Lung (tissue), 17 donors: ENCODE measurements at places on chromosomes 5 and 9.

GRCh38 chr5:112353678-112354077, 65.4 kb downstream of the EPB41L4A start:
- no peak for DNase-seq

- peak; percentile 70 for DNase-seq
Measured at GRCh38 chr5:150241298-150242160, 48.0 kb downstream of the CAMK2A start.

DNA sequence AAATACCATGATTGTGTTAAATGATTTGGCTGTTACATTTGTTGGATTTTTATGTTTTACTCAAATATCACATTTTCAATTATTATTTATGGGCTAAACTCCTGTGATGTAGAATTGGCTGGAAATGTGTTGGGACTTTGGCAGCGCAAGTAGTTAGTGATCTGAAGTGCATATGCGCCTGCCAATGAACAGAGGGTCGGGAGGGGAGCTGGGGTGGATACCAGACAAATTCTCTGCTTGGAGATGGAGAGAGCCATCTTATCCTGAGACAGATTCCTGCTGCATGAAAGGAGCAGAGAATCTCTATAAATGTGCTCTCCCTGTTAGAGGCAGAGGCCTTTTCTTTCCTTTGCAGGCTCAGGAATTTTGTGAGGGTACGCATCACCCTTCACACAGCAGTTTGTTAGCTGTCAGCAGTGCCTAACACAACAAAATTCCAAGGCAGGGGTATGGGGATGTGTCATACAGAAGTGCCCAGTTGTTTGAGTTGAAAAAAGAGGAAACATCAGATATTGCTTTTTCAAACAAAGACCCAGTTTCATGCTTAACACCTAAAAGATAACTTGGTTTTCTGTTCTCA, 489.1 kb downstream of the CSNK1G3 start:
- peak; percentile 20 for DNase-seq

- no peak for DNase-seq
Measured at GRCh38 chr5:84673785-84674184, 289.1 kb upstream of the EDIL3 start.

DNA sequence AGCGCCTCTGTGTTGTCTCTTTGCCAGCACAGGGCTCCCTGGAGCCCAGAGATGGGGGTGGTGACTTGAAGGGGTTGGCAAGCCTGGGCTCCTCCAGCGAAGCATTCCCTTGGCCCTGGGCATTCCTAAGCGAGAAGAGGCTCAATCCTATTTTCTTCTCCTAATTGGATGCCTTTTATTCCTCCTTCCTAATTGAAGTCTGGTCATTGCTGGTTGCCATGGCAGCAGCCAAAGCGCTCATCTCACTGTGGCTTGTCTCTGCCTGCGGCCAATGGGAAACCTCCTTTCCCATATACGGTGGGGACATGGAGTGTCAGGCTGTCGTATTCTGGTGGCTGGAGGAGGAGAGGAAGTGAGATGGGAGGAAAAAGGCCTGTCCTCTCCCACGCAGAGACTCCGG, 52.3 kb upstream of the RARS1 start:
- DNase-seq: peak; percentile 24

DNA sequence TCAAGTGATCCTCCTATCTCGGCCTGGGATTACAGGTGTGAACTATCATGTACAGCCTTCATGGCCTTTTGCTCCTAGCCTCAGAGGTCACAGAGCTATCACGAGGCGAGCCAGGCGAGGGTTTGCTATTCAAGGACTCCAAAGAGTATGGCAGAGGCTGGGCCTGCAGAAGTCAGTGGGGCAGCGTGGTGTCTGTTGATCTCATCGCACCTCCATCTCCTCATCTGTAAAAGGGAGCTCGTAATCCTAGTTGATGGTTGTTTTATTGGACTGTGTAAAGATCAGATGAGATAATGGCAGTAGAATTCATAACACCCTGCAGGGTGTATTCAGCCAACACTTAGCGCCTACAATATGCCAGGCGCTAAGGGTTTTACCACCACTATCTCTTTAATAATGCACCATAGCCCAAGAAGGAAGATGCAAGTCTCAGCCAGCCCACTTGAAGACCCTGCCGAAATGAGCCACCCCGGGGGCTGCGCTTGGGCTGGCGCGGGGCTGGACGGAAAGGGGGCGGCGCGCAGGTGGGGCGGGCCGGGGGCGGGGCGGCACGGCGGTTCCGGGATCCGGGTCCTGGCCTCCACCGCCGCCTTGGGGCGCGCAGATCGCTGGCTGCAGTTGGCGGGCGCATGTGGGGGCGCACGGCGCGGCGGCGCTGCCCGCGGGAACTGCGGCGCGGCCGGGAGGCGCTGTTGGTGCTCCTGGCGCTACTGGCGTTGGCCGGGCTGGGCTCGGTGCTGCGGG, at the start of gene GALNT12:
TSS of gene GALNT12 (plus strand) at position 601 of the 744 bp plus-strand sequence. CDS start at position 630, 29 bp downstream.
- DNase-seq: no peak

DNA sequence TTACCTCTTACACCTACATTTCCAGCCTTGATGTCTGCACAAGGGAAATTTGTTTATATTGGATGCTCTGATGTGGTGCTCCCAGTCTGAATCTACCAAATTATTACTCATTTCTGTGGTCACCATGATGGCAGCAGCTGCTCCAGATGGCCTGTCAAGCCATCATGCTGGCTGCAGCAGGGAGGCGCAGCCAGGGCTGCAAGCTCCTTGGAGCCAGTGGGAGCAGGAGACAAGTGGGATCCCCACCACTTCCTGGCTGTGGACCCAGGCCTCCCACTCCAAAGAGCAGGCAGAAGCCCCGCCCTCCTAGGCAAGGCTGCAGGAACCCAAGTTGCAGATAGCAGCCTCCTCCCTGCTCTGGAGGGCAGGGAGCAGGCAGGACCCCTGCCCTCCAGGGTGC, 241.1 kb upstream of the ATP10B start:
- no peak for DNase-seq

GRCh38 chr5:130568791-130569190, 596.3 kb downstream of the HINT1 start:
- DNase-seq: no peak

- peak; percentile 30 for DNase-seq
Measured at GRCh38 chr5:96734871-96735325, 72.7 kb downstream of the CAST start.

DNA sequence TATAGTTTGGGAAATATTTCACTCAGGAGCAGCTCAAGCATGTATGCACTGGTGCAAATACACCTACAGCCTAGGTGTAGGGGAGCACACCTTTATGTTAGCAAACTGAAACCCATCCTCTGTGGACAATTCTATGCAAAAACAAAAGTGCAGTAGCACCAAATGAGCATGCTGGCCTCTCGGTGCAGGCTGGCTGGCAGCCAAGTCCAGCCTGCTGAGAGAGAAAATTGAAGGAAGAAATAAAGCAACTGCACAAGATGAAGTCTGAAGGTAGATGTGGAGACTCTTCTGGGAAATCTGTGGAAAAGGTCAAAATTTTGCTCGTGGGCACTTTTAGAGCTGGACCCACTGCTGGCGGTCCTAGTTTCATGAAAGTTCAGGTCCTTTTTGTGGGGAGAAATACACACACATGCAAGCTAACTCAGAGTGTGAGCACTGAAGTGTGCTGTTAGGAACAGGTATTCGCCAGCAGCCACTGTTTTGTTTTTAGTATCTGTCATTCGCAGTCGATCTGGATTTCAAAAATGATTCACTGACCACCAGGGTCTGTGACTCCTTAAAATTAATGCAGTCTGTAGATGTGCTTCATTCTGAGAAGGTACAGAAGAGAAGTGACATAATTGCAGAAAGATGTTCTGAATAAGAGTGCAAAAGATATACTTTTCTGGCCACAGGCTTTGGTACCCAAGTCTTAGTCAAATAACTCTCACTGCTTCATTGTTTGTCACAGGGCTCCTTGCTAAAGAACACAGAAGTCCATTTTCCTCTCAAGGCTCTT, 281.7 kb downstream of the PARP8 start:
- DNase-seq: peak; percentile 45

DNA sequence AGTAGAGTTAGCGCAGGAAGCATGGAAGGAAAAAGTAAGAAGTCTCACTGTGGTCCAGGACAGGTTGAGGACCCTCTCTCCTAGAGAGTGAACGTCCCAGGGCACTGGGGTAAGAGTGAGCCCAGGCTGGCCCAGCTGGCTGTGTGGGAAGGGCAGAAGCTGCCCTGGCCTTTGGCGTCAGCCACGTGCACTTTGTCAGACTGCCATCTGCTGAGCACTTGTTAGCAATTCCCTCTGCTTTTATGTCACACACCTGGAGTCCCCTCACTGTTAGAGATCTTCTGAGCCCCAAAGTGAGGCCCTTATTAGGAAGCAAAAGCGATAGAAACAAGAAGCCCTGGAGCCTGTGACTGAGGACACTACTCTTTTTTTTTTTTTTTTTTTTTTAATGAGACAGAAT, 79.1 kb downstream of the UGCG start:
- no peak for DNase-seq

- DNase-seq: no peak
Measured at GRCh38 chr5:34008802-34009201, 952 bp upstream of the AMACR start.

DNA sequence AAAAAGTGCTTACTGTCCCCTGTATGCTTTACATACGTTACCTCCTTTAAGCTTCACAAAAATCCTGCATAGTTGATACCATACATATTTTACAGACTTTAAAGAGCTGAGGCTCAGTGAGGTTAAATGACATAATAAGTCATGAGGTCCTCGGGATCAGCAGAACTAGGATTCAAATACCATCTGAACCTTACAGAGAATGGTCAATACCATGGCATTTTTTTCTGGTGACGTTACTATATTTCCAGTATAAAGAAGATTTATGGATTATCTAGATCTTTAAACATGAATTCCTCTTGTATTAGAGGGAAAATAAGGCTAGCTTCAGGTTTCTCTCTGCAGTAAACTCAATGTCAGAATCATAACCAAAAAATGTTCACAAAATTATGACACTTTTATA, 153.7 kb upstream of the GPR151 start:
- no peak for DNase-seq

DNA sequence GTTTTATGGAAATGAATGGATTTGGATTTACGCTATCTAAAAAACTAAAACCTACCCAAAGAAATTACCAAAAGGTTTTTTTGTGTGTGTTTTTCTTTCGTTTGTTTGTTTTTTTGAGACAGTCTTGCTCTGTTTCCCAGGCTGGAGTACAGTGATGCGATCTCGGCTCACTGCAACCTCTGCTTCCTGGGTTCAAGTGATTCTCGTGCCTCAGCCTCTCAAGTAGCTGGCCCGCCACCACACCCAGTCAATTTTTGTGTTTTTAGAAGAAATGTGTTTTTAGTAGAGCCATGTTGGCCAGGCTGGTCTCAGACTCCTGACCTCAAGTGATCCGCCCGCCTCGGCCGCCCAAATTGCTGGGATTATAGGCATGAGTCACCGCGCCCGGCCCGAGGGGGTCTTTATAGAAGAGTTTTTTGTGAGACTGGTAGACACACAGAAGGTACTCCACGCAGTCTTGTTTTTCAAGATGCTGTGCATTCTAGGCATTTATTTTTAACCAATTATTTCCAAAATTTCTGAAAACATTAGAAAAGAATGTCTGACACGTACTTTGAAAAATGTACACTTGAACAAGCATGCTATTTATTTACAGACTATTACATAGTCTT, 75.7 kb downstream of the NR6A1 start:
- DNase-seq: no peak
